ENCODE measurements at places on chromosomes 12 and 14.

DNA sequence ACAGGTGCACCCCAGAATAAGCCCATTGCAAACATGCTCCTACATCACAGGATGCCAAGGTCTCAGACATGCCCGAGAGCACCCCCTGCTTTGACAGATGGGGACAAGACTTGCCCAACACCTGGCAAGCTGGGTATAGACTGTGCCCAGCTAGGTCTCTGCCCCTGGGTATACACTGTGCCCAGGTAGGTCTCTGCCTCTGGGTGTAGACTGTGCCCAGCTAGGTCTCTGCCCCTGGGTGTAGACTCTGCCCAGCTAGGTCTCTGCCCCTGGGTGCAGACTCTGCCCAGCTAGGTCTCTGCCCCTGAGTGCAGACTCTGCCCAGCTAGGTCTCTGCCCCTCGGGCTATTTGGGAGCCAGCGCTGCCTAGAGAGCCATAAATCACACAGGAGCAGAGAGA lies 85.9 kb downstream of the CCDC88C start:
- DNase-seq: no peak

DNA sequence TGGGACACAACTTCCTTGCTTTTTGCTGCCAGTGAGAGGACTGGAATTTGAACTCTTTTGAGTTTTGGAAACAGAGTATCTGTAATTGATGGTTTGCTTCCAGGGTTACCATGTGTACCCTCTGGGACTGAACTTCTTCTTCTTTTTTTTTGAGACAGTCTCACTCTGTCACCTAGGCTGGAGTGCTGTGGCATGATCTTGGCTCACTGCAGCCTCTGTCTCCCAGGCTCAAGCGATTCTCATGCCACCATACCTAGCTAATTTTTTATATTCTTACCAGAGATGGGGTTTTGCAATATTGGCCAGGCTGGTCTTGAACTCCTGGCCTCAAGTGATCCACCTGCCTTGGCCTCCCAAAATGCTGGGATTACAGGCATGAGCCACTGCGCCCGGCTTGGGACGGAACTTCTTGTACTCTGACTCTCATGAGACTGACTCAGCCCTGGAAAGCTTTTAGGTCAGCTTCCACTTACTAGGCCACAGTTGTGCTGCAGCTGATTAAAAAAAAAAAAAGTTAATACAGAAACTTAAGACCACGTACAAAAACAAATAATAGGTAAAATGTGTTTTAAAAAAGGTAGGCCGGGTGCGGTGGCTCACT lies 15.8 kb downstream of the SEL1L start:
- DNase-seq: no peak

DNA sequence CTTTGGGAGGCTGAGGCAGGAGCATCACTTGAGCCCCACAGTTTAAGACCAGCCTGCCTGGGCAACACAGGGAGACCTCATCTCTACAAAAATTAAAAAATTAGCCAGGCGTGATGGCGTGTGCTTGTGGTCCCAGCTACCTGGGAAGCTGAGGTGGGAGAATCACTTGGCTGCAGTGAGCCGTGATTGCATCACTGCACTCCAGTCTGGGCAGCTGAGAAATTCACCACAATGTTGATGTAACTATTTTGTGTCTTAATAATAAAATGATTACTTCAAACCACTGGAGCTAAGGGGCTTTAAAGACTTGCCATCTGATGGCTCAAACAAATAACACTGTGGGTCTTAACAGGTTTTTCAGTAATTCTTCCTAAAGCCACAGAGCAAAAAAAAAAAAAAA lies 10.8 kb downstream of the ERH start:
- DNase-seq: no peak

- DNase-seq: no peak
Observed at GRCh38 chr12:13342971-13343370, 146.4 kb downstream of the EMP1 start.

- no peak for DNase-seq
Observed at GRCh38 chr12:24232531-24232930, 283.1 kb upstream of the SOX5 start.

GRCh38 chr12:113208041-113208934 lies 13.0 kb upstream of the TPCN1 start:
- DNase-seq: no peak

GRCh38 chr14:31070431-31070830 lies 44.3 kb upstream of the STRN3 start:
- no peak for DNase-seq

- peak; percentile 92 for DNase-seq
Observed at GRCh38 chr12:52010152-52010622, 3.4 kb downstream of the TAMALIN start.

DNA sequence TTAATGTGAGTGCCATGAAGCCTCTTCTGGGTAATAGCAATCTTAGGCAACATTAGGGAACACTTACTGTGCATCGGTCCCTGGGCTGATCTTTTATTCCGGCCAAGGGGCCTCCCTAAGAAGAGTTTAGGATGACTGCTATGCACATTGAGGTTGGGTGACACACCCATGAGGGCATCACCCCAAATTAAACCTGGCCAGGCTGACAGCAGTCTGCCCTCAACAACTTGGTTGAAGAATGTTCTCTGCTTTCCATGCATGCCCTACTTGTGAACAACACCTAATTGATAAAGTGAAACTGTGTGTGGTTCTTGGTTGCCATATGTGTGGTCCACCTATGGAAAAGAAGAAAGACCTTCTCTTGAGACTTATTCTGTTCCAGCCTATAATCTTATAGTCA lies 1098.0 kb downstream of the BCL11B start:
- no peak for DNase-seq

- DNase-seq: no peak
Observed at GRCh38 chr12:43151441-43151981, 400.5 kb downstream of the ADAMTS20 start.

DNA sequence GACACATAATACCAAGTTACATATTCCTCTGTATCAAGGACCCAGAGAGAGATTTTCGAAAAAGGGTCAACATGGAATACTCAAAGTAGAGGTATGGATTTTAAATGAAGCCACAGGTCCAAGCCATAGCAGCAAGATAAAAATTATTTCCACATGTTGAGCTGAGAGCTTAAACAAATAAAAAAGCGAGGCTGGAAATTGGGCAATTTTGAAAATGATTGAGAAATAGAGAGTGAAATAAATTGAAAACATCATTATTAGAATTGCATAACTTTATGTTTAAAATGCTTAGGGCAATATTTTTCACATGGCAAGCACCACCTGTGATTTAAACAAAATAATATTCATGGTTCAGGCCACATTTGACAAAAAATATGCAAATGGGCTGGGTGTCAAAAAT lies 1251.0 kb upstream of the USP15 start:
- no peak for DNase-seq

- DNase-seq: no peak
Observed at GRCh38 chr14:20560961-20561360, at the start of gene RNASE9. TSS of gene RNASE9 (minus strand) at chr14:20561047.

DNA sequence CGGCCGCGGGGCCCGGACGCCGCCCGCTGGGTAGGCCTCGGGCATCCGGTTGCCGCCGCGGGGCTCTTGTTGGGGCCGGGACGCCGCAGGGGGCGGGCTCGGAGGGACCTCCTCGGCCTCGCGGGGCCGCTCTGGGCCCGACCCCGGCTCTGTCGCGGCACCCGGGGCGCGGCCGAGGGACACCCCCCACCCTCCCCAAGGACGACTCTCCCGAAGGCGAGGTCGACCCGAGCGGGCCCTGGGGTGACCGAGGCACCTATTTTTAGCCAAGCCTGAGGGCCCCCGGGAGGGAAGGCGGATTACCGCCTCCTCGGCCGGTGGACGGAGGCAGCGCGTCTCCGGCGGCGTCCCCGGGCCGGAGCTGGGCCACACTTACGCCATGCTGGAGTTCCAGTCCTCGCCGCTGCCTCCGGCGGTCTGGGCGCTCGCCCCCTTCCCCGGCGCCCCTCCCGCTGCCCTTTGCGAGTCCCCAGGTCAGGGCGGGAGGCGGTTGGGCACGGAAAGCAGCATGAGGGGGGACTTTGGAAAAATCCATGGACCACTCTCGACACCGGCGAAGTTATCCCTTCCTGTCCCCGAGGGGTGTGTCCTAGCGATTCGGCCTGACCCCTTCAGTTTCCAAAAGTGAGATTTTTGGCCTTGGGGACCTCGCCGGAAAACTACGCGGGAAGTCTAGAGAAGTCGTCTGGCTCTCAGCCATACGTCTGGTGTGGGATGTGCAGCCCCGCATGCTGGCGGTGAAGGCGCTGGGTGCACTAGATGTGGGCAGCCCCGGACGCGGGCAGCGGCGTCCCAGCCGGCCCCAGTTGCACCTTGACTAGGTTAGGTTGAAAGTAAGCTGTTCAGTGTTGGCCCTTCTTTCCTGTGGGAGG lies 699 bp downstream of the KTN1 start:
- DNase-seq: peak; percentile 75

GRCh38 chr12:72369423-72369959 lies 97.3 kb downstream of the TRHDE start:
- no peak for DNase-seq

DNA sequence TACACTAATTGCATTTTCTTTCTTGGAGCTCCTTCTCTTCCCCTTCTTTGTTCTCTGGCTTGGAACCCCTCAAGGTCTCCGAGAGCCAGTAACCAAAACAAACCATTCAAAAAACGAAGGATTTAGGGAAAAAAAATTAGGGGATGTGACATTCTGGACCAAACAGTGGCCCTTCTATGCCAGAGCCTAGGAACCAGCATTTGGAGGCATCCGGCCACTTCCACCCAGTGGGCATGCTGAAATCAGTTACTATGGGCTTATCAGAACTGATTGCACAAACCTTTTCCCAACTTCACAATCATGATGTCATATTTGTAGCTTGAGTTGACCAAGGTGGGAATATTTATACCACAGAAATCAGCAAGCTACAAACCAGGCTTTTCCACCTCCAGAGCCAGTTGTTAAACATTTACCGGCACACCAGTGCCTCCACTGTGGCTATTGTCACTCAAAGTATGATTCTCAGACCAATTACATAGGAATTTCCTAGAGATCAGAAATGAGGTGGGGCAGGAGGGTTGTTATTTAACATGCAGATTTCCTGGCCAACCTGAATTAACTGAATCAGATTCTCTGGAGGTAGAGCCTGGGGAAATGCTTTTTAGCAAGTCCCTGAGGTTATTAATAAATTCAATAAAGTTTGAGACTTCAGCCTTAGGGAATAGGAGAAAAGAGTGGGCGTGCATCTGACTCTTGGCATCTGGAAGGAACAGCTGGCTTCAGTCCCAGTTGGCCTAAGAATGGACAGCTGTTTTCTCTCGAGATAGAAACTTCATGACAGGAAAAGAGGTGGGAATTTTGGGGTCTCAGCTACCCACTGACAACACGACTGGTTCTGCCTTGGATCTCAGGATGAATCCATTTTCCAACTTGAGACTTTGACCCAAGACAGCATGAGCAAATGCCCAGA lies 273.9 kb downstream of the ZFP36L1 start:
- DNase-seq: no peak

- no peak for DNase-seq
Observed at GRCh38 chr12:71749666-71750065, 5.0 kb upstream of the RAB21 start.

DNA sequence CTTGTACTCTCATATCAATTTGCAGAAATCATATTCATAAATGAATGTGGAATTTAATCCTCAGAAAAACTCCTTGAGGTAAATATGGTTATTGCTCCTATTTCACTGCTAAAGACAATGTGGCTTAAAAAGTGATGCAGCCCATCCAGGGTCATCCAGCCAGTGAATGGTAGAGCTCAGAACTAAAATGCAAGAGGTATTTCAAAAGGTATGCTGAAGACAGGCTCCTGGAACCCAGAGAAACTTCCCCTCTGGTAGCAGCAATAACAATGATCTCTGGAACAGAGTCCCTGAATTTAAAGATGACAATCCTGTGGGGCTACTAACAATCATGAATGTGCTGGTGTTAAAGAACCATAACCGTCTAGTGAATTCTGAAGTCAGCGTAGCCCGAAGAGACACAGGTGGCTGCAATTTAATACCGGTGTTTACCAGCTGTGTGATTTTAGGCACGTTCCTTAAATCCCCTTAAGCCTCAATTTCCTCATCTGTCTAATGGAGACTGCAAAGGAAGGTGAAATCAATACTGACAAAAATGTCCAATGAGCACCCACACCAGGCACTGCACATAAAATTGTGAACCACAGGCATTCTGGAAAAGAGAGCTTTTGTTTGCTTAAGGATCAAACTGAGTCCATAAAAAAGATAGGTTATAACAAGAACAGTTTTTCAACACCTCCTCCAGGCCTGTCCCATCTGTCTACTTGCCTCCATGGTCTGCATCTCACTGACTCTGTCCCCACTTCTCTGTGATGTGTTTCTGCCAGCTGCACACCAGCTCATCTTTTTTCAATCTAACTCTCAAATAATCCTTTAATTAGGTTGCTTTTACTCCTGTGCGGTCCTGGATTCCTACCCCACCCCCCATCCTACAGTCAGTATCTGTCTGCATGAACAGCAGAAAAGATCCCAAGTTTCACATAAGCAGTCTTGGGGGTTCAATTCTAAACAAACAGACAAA lies 10.5 kb downstream of the TM7SF3 start:
- no peak for DNase-seq

GRCh38 chr12:14771651-14772137 lies 31.6 kb downstream of the WBP11 start:
- DNase-seq: no peak

DNA sequence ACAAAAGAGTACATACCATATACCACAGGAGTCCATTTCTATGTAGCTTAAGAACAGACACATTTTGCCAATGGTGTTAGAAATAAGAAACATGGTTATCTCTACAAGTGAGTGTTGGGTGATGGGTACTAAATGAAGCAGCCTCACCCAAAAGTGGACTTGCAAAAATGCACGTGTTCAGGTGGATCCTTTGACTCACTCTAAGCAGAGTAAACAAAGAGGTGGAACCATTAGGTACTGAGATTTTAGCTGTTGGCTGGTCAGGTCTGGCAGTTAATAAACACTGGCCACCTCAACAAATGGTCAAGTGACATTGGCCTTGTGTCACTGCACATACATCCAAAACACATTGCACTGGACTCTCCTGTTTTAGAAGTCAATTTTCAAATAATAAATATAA lies 27.6 kb downstream of the EVL start:
- DNase-seq: no peak

GRCh38 chr12:62319058-62319457 lies 58.9 kb downstream of the USP15 start:
- DNase-seq: no peak

- no peak for DNase-seq
Observed at GRCh38 chr12:114750917-114751316, 66.9 kb upstream of the TBX3 start.

DNA sequence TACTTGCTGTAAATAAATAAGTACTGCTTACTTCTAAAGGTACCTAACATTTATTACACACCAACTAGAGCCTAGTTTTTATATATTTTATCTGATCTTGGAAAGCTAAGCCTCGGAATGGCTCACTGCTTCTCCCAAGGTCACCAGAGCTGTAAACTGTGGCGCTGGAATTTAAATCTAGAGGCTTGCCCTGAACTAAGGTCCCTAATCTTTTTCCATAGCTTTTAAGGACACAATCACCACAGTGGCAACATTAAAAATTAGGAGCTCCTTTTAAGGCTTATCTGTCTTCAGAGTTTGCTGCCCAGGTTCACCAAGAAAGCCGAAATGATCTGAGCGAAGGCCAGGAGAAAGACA lies 670 bp downstream of the CCNB1IP1 start:
- no peak for DNase-seq

GRCh38 chr14:47262801-47263200 lies 412.6 kb downstream of the MDGA2 start:
- no peak for DNase-seq

- no peak for DNase-seq
Observed at GRCh38 chr12:91171476-91171875, 11.1 kb downstream of the DCN start.

All from left forelimb (tissue), 1 donor.